ENCODE measurements at places on chromosomes 1 and 21. TPM values are rescaled to one million over a fixed set of nuclear protein-coding genes. Genes with fewer than 3 reads are reported as not detected.

GRCh38 chr1:110484801-110485200 lies 33.9 kb downstream of the PROK1 start:
- no peak overlapping the region for H3K4me3 ChIP-seq
- no peaks in the 10 kb centered on the region for H3K4me1 ChIP-seq

DNA sequence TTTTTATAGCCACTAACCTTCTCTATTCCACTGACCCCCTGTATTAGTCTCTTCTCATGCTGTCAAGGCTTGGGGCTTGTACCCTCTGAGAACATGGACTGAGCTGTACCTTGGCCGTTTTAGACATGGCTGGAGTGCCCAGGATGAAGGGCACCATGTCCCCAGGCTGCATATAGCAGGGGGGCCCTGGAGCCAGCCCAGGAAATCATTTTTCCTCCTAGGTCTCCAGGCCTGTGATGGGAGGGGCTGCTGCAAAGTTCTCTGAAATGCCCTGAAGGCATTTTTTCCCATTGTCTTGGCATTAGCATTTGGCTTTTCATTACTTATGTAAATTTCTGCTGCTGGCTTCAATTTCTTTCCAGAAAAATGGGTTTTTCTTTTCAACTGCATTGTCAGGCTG lies 119.5 kb downstream of the NTMT2 start:
- H3K4me1 ChIP-seq, result no peaks in the 10 kb centered on the region
- no peaks in the 10 kb centered on the region for H3K27me3 ChIP-seq
- no peak overlapping the region for H3K4me3 ChIP-seq
- no peaks in the 10 kb centered on the region for H3K36me3 ChIP-seq
- no peak overlapping the region for H3K27ac ChIP-seq

GRCh38 chr1:70714149-70714548 lies 303.1 kb downstream of the CTH start:
- no peak for DNase-seq
- H3K4me1 ChIP-seq, result peaks cover 8% of the 10 kb centered on the region
- H3K27me3 ChIP-seq, result no peaks in the 10 kb centered on the region
- no peaks in the 10 kb centered on the region for H3K36me3 ChIP-seq
- no peak overlapping the region for H3K27ac ChIP-seq
- no peak overlapping the region for H3K4me3 ChIP-seq

GRCh38 chr1:55650444-55650843 lies 435.3 kb upstream of the USP24 start:
- no peaks in the 10 kb centered on the region for H3K27me3 ChIP-seq
- H3K4me1 ChIP-seq, result no peaks in the 10 kb centered on the region
- H3K36me3 ChIP-seq, result no peaks in the 10 kb centered on the region
- no peak overlapping the region for H3K4me3 ChIP-seq
- DNase-seq, result peak; percentile 43

GRCh38 chr21:19537116-19537515 lies 1133.5 kb upstream of the TMPRSS15 start:
- no peaks in the 10 kb centered on the region for H3K36me3 ChIP-seq
- no peaks in the 10 kb centered on the region for H3K4me1 ChIP-seq
- H3K27ac ChIP-seq, result no peak overlapping the region
- H3K4me3 ChIP-seq, result no peak overlapping the region
- H3K27me3 ChIP-seq, result no peaks in the 10 kb centered on the region

DNA sequence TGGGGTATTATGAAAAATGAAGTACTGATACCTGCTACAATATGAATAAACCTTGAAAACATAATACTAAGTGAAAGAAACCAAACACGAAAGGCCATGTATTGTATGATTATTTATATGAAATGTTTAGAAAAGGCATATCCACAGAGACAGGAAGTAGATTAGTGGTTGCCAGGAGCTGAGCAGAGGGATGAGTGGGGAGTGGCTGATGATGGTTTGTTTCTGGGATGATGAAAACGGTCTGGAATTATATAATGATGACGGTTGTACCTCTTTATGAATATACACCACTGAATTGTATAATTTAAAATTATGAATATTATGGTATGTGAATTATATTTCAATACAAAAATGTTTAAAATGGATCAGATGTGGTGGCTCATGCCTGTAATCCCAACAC lies 63.8 kb upstream of the MPC2 start:
- peaks cover 3% of the 10 kb centered on the region for H3K36me3 ChIP-seq
- H3K4me3 ChIP-seq, result no peak overlapping the region
- no peak overlapping the region for H3K27ac ChIP-seq
- peak; percentile 18 for DNase-seq
- H3K4me1 ChIP-seq, result peaks cover 14% of the 10 kb centered on the region
- H3K27me3 ChIP-seq, result no peaks in the 10 kb centered on the region

- H3K27ac ChIP-seq, result peak overlapping the region; percentile 95
- H3K4me1 ChIP-seq, result peaks cover 21% of the 10 kb centered on the region
- DNase-seq, result peak; percentile 44
- H3K4me3 ChIP-seq, result peak overlapping the region; percentile 81
- peaks cover 7% of the 10 kb centered on the region for H3K36me3 ChIP-seq
Observed at GRCh38 chr1:246566813-246567645, 773 bp downstream of the CNST start.

DNA sequence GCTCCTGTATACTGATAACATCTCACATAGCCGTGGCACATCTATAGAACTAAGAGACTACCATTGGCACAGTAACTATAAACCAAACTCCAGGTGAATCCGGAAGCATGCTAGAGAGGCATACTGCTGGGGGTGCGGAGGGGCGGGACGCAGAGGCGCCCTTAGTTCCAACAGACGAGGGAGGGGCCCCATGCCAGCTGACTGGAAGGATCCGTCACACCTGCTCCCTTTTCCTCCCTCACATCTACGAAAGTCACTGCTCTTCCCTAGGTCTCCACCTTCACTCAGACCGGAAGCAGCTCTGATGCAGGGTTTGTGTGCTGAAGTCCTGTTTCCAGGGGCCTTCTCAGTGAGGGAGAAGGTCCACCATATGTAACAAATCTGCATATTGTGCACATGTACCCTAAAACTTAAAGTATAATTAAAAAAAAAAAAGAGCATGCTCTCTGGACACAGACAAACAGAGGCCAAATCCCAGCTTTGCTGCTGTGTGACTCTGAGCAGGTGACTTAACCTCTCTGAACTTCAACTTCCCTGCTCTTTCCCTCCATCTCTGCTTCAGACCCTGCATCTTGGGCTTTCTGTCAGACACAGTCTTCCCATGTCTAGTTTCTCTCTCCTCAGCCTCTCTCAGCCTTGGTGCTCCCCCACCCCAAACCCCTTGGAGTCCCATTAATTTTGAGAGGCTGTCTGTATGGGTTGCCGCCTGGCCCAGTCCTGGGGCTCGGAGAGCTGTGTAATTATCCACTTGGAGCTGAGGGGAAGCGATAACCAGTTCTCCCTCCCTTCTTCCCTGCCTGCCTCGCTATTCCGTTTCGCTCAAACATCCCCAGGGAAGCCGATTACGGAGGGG lies 7.8 kb upstream of the GJB5 start:
- no peak overlapping the region for H3K27ac ChIP-seq
- H3K36me3 ChIP-seq, result no peaks in the 10 kb centered on the region
- no peaks in the 10 kb centered on the region for H3K27me3 ChIP-seq

- peak overlapping the region; percentile 65 for H3K27ac ChIP-seq
- DNase-seq, result no peak
- H3K4me1 ChIP-seq, result peaks cover 27% of the 10 kb centered on the region
- no peaks in the 10 kb centered on the region for H3K36me3 ChIP-seq
- H3K27me3 ChIP-seq, result no peaks in the 10 kb centered on the region
Observed at GRCh38 chr1:2289607-2290006, 61.5 kb downstream of the SKI start.

DNA sequence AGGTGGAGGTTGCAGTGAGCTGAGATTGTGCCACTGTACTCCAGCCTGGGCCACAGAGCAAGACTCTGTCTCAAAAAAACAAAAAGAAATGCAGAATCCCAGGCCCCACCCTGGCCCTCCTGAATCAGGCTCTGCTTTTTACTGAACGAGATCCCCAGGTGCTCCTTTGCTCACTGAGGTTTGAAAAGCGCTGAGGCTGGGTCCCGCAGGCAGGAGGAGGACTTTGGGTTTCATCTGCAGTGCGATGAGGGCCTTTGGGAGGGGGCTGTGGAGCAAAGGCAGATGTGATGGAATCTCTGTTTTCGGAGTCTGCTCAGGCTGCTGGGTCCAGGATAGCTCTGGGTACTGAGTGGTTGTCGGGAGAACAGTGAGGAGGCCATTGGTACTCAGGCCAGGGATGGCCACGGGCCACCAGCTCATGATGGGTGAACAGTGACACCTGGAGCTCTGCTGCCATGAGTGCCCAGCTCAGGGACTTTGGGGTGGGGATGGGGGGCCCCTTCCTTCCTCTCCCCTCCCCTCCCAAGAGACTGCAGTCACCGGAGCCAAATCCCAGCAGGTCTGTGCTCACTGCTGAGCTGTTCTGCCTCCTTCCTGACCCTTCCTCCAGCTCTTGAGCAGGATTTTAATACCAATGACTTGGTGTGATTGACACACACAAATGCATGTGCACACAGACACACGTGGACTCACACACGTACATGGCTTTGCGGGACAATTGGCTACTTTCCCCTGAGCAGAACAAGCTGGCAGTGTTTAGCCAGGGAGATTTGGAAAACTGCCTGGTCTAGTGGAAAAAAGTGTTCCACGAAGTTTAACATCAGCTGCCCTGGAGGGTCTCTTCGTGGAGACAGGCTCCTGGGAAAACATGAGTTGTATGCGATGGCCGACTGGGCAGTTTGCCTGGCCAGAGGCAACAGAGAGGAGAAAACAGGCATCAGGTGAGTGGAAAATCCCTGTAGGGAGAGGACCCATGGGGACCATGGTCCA lies 3.6 kb upstream of the DHRS3 start:
- H3K27me3 ChIP-seq, result no peaks in the 10 kb centered on the region
- no peaks in the 10 kb centered on the region for H3K36me3 ChIP-seq
- H3K27ac ChIP-seq, result no peak overlapping the region
- peaks cover 14% of the 10 kb centered on the region for H3K4me1 ChIP-seq
- DNase-seq, result peak; percentile 73
- H3K4me3 ChIP-seq, result no peak overlapping the region

- no peak overlapping the region for H3K4me3 ChIP-seq
- no peaks in the 10 kb centered on the region for H3K4me1 ChIP-seq
- H3K36me3 ChIP-seq, result no peaks in the 10 kb centered on the region
Observed at GRCh38 chr21:26445440-26445839, 127.6 kb downstream of the CYYR1 start.

DNA sequence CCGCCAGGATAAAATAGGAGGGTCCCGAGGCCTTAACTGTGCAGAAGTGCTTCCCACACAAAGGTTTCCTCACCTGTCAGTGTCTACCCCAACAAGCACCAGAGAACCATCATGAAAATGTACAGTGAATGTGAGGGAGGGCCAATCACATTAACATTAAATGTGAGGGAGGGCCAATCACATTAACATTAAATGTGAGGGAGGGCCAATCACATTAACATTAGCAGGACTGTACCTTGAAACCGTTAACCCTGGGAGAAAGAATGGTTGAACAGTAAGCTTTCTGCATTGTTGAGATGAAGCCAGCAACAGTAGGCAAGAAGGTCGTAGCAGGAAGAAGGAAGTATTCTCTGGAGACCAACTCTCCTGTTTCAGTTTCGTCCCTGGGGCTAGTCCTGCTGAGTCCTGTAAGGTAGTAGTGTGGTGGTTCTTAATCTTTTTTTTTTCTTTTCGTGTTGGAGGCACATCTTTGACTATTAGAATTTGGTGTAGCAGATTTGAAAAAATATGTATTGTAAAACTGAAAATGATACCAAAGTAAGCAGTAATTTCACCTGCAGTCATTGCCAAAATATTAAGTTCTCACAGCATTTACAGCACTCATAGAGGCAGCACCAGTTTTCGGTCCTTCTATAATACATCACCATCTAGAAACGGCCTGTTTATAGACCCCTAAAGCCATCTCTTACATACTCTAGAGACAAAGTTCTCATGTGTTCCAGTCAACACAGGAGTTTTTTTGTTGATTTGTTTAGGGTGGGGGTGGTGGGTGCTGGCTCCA lies 98.6 kb upstream of the PPP2R5A start:
- no peak overlapping the region for H3K4me3 ChIP-seq
- H3K27ac ChIP-seq, result no peak overlapping the region
- no peaks in the 10 kb centered on the region for H3K36me3 ChIP-seq
- H3K27me3 ChIP-seq, result no peaks in the 10 kb centered on the region
- no peaks in the 10 kb centered on the region for H3K4me1 ChIP-seq

- H3K4me3 ChIP-seq, result no peak overlapping the region
- no peaks in the 10 kb centered on the region for H3K36me3 ChIP-seq
- peak overlapping the region; percentile 17 for H3K27ac ChIP-seq
- H3K4me1 ChIP-seq, result peaks cover 44% of the 10 kb centered on the region
- DNase-seq, result no peak
Observed at GRCh38 chr1:232579958-232580941, 49.7 kb downstream of the SIPA1L2 start.

DNA sequence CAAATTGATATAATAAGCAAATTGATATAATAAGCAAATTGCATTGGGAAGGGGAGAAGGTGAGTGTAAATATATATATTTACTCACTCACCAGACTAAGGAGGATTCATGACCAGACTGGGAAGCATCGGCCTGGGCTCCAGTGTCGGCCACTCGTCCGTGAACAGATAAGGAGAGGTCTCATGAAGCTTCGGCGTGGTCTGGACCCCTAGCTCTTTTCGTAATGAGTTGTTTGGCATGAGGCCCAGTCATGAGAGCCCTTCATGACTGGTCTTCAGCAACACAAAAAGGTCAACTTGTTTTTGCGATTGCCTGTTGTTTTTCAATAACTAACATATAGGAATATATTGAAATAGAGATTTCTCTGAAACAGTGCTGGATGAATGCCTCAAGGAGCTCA lies 222.9 kb upstream of the KCNK2 start:
- no peaks in the 10 kb centered on the region for H3K27me3 ChIP-seq
- no peaks in the 10 kb centered on the region for H3K36me3 ChIP-seq
- no peak for DNase-seq
- H3K4me3 ChIP-seq, result no peak overlapping the region
- no peaks in the 10 kb centered on the region for H3K4me1 ChIP-seq
- no peak overlapping the region for H3K27ac ChIP-seq

DNA sequence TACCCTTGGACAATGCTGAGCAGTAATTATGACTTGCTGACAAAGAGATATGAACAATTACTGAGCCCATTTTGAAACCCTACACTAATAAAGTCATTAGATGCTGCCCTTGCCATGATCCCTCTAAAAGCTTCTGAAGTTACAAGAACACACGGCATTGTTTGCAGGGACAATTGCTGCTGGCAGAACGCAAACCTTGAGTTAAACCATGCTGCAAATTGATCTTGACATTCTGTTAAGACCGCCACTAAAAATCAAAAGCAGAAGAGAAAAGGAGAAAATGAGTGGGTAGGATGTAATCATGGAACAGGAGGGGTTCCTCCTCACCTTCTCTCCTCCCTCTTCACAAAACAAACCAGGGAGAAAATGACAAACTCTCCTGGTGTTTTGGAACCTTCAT lies 136.2 kb upstream of the DMRTA2 start:
- H3K4me1 ChIP-seq, result no peaks in the 10 kb centered on the region
- H3K27ac ChIP-seq, result no peak overlapping the region
- no peak overlapping the region for H3K4me3 ChIP-seq
- H3K36me3 ChIP-seq, result no peaks in the 10 kb centered on the region
- DNase-seq, result no peak

Gene AMY1C
- total RNA-seq, result 29.3 TPM

Gene CITED4
- total RNA-seq, result 15.1 TPM

Gene FMO4
- 12.5 TPM for total RNA-seq

Gene DTL
- 5.1 TPM for total RNA-seq

Gene RNU1-1
- total RNA-seq, result 3,134 TPM

Gene FCAMR
- total RNA-seq, result 0.40 TPM

Gene ITLN1
- 1.6 TPM for total RNA-seq

Gene PLEKHM2
- total RNA-seq, result 32.5 TPM

Gene CTSE
- total RNA-seq, result 189 TPM

Gene NPL
- 116 TPM for total RNA-seq

Measured in lung (tissue), 17 donors.